Activated gamma-delta T cell (primary cell): ENCODE measurements at places on chromosomes 16 and 17.

DNA sequence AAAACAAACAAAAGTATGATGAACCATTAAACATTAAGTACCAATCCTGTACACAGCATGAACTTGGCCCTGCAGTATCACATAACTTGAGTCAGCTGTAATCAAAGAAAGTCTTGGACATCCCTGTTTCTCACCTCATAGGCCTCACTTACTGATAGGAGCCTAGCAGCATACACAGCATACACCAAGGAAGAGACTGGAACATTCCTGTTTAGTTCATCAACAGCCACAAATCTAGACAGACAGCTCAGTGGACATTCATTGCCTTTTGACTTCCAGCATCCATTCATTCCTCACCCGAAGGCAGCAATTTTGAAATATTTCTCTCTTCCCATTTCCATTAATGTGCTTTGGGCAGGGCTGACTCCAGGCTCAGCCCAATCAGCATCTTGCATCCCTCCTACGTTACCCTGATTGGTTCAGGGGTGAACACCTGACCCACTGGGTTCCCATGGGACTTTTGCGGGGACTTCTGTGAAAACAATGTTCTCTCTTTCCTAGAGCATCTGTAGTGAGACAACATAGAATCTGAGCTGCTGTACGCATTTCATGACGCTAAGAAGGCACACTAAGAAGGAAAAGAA lies 336.7 kb upstream of the ZFHX3 start:
- DNase-seq = no peak

- DNase-seq = no peak
Measured at GRCh38 chr16:65763640-65764305, 602.7 kb upstream of the CDH5 start.

DNA sequence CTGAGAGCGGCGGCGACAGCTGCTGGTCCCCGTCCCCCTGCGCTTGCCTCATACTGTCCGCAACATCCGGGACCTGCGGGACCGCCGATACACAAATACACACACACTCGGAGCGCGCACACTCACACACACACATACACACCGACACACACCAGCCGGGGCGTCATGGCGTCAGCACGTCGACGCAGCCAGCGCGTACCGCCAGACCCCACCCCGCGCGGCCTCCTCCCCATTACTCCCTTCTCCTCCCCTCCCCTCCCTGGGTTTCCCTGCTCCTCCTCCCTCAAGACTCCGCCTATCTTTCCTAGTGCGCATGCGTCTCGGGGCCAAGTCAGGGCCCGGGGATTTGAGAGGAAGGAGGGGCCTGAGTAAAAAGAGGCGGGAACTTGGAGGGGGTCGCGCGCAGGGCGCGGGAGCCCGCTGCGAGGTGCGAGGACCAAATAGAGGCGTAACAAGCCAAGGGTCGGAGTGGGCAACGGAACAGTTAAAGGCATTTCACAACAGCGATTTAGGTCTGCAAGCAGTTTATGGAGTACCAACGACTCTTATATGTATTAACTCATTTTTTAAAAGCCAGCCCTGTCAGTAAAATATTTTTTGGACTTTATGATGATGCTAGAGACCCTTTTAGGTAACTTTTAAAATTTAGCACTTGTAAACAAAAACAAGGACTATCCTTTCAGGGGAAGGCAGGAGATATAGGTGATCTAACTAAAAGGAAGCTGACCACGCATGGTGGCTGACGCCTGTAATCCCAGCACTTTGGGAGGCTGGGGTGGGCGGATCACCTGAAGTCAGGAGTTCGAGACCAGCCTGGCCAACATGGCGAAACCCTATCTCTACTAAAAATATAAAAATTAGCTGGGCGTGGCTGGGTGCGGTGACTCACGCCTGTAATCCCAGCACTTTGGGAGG lies at the start of gene SPOP:
SPOP (minus strand) TSS at position 165 of the 915 bp plus-strand sequence. CDS start 55,287 bp downstream, outside the sequence.
- peak; percentile 97 for DNase-seq

GRCh38 chr16:83794860-83795554 lies 12.8 kb upstream of the HSBP1 start:
- no peak for DNase-seq

- no peak for DNase-seq
Measured at GRCh38 chr17:59838052-59838916, 54.5 kb downstream of the TUBD1 start.

- DNase-seq = no peak
Measured at GRCh38 chr16:88292007-88292970, 90.5 kb upstream of the ZNF469 start.

DNA sequence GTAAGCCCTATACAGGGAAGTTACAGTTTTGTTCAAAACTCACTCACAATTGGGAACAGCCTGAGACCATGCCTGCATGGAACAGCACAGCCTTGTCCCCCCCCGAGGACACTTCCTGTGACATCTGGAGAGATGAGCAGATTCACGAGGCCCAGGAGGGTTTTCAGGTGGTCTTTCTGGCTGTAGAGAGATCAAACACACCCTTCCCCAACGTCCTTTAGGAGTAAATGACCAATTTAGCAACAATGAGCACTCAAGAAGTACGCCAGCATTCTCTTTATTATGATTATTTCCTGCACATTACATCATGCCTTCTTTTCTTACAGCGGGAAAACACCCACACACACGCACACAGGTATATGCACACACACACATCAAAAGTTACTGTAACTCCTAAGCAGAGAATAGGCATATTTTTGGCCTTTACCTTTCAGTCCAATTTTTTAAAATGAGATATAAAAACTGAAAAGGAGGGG lies 39.0 kb downstream of the ADCY9 start:
- no peak for DNase-seq

GRCh38 chr16:22683258-22683657 lies 130.7 kb upstream of the HS3ST2 start:
- no peak for DNase-seq

- DNase-seq = no peak
Measured at GRCh38 chr16:14125708-14126107, 54.6 kb downstream of the MRTFB start.

- no peak for DNase-seq
Measured at GRCh38 chr16:31333686-31334649, 21.0 kb upstream of the ITGAX start.

GRCh38 chr17:43444223-43445008 lies 39.4 kb upstream of the DHX8 start:
- no peak for DNase-seq

GRCh38 chr17:30095507-30096244 lies 20.9 kb upstream of the NSRP1 start:
- no peak for DNase-seq

DNA sequence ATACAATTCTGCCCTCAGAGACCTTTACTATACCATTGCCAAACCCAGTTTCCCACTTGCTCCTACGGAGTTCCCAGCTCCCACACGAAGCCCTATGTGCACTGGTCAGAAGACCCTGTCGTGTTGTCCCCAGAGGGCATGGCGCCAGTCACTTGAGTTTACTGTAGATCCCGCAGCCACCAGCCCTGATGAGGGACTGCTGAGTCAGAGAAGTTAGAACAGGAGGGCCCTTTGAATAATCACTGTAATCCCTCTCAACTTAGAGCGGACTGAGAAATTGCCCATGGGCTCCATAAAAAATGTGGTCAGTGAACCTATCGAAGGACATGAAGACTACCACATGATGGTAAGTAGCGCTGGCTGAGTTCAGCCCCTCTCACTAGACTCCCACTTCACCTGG lies 9.2 kb downstream of the UBFD1 start:
- no peak for DNase-seq

DNA sequence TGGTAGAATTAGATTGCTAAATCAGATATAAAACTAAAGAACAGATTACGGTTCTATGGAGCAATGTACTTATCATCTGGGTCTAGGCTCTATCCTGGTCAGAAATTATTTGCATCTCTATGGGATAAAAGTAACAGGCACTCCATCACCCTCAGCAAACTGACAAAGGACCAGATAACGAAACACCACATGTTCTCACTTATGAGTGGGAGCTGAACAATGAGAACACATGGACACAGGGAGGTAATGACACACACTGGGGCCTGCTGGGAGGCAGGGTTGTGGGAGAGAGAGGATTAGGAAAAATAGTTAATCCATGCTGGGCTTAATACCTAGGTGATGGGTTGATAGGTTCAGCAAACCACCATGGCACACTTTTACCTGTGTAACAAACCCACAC lies 61.9 kb downstream of the MPHOSPH6 start:
- no peak for DNase-seq

- no peak for DNase-seq
Measured at GRCh38 chr17:3965118-3965800, 1.0 kb upstream of the ATP2A3 start.

DNA sequence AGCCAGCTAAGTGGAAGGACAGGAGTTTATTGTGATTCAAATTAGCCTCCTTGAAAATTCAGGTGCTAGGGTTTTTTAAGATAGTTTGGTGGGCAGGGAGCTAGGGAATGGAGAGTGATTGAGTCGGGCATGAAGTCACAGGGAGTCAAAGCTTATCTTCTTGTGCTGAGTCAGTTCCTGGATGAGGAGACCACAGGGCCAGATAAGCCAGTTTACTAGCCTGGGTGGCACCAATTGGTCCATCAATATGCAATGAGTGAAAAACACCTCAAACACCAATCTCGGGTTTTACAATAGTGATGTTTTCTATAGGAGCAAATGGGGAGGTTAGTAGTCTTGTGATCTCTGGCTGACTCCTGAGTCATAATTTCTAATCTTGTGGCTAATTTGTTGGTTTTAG lies 165.1 kb downstream of the ABCC12 start:
- no peak for DNase-seq

DNA sequence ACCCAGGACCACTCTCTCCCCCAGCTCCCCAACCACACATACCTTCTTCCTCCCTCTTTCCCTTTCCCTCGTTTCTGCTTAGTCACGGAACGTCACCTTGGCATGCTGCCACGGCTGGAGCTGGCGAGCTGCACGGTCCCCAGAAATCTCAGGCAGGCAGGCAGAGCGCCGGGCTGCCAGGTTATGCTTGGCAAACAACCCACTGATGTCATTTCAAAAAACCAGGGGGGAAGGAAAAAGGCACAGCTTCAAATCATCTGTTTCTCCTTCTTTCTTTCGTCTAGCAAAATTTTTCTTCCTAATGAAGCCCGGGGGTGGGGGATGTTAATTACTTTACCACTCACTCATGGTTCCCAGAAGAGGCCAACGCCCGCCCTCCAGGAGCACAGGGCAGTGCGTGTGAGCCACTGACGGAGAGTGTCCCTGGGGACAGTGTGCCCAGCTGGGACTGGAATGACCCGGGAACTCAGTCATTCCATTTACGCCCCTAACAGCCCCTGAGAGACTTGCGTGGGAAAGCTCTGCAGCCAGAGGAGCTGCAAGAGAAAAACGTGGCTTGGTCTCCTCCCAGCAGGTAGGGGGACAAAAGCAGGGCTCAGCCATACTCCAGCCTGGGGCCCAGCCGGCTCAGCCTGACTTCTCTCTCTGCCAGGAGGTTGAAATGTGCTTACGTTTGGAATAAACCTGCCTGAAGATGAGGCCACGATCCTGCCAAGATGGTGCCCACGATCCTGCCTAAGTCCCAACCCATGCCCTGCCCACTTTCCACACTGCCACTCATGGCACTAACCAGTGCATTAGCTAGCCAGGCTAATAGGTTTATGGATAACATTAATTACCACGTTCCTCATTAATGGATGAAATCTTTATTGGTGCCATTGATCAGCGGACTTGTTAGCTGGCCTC lies 198.9 kb downstream of the ZFHX3 start:
- no peak for DNase-seq

GRCh38 chr16:9437115-9437514 lies 345.7 kb downstream of the HAPSTR1 start:
- no peak for DNase-seq

- no peak for DNase-seq
Measured at GRCh38 chr17:27579304-27579703, 51.7 kb upstream of the LGALS9 start.

DNA sequence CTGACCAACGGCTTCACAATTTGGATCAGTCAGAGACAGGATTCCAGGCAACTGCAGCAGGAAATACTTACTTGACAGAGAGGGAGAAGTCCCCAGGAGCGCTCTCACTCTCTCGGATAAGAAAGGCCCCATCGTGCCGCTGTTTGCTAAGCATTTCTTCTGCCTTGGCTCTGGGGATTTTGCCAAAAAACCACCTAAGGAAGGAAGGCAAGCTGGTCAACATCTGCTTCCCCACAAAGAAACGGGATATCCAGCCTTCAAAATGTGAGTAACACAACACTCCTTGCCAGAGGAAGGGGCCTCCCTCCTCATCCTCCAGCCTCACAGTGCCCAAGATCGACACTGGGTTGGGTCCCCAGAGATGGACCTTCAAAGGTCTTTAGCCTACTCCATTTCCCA lies 36.6 kb upstream of the SLC25A19 start:
- DNase-seq = no peak

DNA sequence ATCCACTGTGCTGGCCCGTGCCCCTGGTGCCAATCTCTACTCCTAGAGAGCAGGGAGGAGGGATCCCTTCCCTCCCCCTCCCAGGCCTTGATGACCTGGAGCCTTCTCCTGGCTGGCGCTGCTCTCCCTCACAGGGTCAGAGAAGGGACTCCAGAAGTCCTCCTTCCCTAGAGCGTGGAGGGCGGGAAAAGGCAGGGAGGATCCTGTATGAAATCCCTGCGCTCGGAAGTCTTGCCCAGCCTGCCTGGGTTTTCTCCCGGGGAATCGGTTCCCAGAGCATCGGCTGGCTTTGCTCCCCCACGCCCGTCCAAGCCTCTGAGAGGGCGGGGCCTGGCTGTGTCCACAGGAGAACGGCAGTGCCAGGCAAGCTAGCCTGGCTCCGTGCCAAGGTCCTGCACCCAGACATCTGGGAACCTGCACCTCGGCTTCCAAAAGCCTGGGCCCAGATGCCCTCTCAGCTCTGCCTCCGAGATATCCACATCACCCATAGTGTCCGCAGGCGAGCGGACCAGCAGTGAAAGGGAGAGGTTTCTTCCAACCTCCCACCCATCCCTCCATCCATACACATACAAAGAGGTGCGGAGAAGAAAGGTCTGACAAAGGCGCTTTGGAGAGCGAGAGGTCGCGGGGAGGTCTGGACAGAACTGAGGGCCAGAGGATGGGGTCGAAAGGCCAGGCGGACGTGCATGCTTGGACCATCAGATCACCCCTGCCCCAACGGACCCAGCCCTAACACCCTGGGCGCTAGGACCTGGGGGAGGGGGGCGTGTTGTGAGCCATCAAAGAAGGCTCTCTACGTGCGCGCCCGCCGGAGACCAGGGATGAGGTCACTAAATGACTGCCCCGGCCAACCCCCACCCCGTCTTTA lies 1.1 kb downstream of the MPP2 start:
- DNase-seq = peak; percentile 24

DNA sequence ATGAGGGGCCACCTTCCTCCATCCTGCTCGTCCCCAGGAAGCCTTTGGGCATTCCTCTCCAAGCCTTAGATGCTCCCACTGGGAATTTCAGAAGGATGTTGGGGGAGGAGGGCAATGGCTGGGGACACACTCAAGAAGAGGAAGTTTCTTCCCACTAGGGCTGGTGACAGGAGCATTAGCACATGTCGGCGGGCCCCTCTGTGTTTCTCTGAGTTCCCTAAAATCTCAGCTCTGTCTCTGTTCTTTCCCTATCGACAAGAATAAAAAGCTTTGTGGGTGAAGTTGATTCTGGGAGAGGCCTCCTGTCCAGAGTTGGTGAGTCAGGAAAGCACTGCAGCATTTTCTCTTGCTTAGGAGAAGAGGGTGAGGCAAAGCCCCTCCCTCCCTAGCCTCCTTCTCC lies 19.7 kb upstream of the C17orf107 start:
- no peak for DNase-seq
